ENCODE measurements at places on chromosomes 5 and 9.

- DNase-seq, result no peak
These were observed 9.2 kb downstream of the PTPN3 start for GRCh38 chr9:109488791-109489492.

DNA sequence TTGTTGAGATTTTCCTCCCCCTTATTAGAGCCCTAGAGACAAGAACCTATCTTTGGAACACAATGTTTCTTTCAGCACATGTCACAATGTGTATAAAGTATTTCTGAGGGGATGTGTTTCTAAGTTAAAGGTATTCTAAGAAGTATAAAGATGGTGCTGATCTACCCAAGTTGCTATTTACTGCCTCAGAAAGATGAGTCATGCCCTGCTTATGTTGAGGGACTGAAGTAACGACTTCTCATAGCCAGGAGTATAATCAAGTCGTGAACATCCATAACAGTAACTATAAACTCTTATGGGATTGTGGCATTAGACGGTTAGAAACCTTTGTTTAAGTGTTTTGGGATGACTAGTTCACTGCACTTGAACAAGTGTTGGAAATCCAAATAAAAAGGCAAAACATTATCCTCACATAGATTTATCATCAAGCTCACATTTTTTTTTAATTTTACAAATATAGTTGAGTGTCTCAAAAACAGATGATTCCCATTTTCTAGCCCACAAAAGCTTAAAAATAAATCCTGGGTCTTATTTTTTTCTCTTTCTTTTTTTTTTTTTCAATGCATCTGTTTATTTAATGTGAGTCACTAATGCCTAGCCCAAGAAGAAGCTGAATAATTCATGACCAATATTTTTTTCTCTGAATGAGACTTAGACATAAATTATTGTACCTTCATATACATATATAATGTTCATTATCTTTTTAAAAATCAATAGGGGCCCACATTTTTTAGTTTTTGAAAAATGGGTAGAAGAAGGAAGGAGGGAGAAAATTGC lies 12.2 kb upstream of the TMEM252 start:
- no peak for DNase-seq

- DNase-seq, result peak; percentile 96
These were observed 10.4 kb downstream of the LRRC8A start for GRCh38 chr9:128892221-128892921.

- no peak for DNase-seq
These were observed 55.1 kb downstream of the CDK5RAP2 start for GRCh38 chr9:120524863-120525262.

DNA sequence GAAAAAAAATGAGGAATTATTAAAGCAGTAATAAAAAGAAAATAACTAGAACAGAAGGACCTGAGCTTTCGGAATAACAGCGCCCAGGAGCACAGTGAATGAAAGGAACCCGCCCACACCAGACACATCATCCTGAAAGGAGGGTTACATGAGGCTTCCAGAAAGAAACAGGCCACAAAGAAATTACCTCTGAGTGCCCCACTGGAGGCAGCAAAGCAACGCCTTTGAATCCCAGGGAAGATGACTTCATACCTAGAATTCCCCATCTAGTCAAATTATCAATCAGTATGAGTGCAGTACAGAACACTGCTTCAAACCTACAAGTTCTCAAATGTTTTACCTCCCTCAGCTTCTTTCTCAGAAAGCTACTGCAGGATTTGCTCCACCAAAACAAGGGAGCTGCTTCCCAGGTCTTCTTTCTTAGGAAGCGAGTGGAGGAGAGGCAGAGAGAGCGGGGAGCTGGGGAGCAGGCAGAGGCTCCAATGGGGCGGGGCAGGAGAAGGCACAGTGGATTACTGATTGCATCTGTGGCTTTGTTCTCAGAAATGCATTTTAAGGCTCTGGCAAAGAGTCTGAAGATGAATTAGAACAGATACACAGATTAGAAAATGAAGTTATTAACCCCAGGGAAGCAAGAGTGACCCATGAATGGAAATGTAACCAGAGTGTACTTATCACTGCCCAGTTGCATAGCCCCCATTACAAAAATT lies 87.1 kb downstream of the SEMA4D start:
- no peak for DNase-seq

DNA sequence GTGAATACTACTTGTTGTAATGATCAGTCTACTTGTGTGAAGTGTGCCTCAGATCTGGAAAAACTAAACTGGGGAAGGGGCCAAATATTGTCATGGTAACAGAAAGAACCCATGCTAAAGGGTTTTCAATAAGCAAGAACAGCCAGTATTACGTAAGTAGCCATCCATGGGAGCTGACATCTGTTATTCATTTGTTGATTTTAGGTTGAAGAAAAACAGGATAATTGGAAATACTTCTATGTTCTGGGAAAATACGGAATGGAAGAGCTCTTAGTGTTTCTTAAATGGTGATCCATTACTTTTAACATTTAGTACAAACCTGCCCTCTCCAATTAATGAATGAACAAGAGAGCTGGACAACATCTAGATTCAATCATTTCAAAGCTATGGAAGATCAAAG lies 485.8 kb downstream of the NTRK2 start:
- DNase-seq, result no peak

- DNase-seq, result no peak
These were observed 6.3 kb downstream of the PDE6A start for GRCh38 chr5:149938279-149938678.

- no peak for DNase-seq
These were observed 214.5 kb upstream of the PUM3 start for GRCh38 chr9:3058409-3058808.

DNA sequence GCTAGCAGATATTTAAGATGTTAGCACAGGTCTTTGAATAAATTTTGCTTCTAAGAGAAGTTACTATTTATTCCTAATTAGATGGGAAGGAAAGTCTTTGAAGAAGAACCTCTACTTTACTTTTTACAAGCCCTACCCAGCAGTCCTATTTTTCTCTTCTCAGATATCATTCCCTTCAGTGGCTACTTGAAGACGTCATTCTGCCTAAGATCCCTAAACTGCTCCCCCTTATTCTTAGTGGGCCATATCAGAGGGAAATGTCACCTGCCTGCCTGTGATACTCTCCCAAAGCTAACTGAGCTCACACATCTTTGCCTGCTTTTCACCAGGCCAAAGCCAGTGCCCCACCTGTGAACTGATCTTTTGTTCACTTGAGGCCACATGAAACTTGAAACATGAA lies 16.5 kb upstream of the TMED9 start:
- no peak for DNase-seq

DNA sequence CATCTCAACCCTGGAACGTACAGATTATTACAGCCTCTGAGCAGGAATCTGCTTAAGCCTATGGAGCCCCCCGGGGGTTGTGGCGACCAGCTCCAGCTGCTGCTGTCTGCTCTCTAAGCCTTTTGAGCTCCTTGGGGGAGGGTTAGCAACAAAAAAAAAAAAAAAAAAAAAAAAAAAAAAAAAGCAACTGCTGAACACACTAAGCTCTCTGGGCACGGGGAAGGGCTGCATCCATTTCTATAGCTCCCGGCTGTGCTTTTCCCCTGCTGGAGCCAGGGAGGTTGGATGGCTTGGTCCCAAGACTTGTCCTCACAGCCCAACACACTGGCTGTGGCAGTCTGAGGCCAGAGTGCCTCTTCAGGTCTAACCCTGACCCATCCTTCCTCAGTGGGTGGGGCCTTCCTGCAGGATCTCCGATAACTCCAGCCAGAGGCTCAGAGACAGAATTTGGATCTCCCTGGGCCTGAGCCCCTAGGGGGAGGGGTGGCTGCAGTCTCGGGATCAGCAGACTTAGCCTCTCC lies 82.1 kb downstream of the FBN2 start:
- no peak for DNase-seq

- no peak for DNase-seq
These were observed 282.6 kb upstream of the SMC2 start for GRCh38 chr9:103811462-103811861.

DNA sequence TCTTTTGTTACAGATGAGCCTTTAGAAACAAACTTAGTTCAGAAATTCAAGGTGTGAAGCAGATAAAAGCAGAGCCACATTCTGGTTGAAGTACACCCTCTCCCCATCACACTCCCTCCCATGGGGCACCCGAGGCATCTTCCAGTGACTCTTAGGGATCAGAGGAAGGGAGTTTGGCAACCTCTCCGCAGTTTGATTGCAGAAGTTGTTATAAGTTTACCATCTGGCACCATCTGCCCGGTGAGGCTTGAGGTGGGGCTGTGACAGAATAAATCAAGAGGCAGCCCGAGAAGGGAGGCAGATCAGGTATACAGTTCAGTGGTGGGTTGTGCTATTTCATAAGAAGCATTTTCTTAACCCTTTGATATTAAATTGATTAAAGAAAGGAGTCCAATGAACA lies 458.6 kb upstream of the CLINT1 start:
- no peak for DNase-seq

DNA sequence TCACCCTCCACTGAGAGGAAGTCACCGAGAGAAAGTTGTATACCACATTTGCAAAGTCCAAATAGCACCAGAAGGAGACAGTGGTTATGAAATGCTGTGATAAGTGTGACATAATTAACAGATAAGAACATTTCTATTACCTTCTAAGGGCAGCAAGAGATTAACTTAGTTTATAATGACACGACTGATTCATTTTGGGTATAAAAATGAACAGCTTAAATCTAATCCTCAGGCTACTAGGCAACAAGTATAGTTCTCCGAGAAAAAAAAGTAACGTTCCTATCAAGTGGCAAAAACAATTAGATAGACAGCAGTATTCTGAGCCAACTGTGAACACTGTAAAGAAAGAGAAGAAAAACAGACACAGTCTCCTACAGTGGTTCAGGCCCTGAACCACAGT lies 431.2 kb upstream of the GRAMD2B start:
- no peak for DNase-seq

DNA sequence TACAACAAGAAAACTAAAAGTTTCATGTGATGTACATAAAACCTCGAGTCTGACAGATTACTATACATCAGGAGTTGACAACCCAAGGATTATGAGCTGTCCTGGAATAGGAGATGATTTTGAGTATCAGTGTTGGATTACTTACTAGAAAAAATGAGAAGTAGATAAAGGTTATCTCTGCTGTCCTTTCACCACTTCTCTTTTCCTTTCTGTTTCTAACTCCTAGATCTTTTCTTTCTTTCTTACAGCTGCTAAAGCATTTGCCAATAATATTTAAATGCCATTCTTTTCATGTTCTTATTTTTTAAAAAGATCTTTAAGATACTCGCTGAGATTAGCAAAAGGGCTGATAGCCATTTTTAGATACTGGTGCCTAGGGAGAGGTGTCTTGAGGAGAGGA lies 14.8 kb downstream of the RBM27 start:
- no peak for DNase-seq

GRCh38 chr5:138111937-138112336 lies 27.3 kb downstream of the NME5 start:
- no peak for DNase-seq

DNA sequence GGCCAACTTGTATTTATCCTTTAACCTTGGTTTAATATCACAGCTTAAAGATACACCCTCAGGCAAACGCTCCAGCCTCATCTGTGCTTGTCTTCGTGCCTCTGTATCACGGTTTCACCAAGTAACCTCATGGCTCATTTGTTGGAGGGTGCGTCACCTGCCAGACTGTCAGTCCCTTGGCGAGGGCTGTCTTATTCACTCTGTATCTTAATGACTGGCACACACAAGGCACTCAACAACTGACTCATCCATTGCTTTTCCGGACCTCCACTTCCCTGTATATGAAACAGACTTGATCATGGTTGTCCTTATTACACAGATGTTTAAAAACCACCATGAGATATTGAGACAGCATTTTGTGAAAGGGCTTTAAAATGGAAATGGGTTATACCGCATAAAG lies 28.0 kb downstream of the LCP2 start:
- DNase-seq, result no peak

DNA sequence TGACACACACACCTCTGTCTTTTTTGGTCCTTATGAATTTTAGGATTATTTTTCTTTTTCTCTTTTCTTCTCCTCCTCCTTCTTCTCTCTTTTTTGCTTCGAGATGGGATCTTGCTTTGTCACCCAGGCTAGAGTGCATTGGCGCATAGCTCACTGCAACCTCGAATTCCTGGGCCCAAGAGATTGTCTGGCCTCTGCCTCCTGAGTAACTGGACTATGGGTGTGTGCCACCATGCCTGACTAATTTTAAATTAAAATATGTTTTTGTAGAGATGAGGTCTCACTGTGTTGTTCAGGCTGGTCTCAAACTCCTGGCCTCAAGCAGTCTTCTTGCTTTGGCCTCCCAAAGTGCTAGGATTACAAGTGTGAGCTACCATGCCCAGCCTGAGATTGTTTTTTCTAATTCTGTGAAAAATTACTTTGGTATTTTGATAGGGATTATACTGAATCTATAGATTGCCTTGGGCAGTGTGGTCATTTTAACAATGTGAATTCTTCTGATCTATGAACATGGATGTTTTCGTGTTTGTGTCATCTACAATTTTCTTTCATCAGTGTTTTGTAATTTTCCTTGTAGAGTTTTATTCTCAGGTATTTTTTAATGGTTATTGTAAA lies 7.7 kb downstream of the AHRR start:
- DNase-seq, result no peak

- no peak for DNase-seq
These were observed 118.2 kb upstream of the HMHB1 start for GRCh38 chr5:143693651-143694252.

GRCh38 chr9:38692707-38693106 lies 27.2 kb downstream of the FAM240B start:
- no peak for DNase-seq

DNA sequence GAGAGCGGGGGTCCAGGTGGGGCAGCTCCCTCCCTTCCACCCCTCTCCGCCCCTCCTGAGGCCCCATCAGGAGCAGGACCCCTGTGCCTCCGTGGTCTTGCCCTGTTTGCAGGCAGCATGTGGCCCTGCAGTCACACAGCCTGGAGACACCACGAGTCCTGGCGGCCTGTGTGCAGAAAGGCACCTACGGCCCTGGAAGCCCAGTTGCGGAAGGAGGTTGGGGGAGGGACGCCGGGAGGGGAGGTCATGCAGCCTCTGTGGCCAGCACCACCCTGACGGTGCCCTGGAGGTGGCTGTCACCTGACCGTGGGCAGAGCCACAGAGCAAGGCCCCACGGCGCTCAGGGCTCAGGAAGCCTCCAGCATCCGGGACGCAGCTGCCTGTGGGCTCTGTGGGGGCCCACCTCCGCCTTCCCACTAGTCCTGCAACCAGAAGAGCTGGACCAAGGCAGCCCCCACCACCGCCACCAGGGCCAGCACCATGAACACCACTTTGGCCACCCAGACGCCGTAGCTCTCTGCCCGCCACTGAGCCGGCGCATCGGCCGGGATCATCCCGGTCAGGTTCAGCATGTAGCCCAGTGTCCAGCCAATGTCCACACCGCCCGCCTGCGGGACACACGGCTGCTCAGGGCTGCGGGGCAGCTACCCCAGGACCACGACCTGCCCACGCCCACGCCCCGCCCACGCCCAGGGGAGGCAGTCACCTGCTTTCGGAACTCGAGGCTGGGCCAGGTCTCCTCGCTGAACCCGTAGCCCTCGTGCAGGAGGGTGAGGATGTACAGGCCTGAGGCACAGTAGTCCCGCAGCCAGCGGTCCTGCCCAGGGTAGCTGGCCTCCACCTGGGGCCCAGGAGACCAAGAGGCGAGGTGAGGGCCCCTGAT lies 6.4 kb downstream of the ENTPD8 start:
- DNase-seq, result no peak
